ENCODE measurements at places on chromosomes 12 and 14.

DNA sequence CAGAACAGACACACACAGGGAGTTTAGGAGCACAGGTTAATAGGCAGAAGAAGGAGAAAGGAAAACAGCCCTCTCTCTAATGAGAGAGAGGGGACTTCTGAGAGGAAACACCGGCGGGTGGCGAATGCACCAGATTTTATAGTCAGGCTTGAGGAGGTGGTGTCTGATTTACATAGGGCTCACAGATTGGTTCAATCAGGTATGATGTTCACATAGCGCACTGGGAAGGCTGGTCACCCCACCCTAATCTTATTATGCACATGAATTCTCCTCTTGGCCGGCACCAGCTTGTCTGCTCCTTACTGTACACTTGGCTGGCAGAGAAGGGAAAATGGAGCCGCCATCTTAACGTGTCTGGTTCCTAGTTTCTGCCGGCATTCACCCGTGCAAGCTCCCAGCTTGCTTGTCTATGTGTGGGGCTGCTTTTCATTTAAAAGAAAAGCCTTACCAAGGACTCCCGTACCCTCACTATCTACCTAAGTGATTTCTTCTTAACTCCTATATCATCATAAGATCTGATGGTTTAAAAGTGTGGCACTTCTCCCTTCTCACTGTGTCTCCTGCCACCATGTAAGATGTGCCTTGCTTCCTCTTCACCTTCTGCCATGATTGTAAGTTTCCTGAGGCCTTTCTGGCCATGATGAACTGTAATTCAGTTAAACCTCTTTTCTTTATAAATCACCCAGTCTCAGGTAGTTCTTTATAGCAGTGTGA, 15.1 kb downstream of the BCAT1 start:
- DNase-seq: no peak

DNA sequence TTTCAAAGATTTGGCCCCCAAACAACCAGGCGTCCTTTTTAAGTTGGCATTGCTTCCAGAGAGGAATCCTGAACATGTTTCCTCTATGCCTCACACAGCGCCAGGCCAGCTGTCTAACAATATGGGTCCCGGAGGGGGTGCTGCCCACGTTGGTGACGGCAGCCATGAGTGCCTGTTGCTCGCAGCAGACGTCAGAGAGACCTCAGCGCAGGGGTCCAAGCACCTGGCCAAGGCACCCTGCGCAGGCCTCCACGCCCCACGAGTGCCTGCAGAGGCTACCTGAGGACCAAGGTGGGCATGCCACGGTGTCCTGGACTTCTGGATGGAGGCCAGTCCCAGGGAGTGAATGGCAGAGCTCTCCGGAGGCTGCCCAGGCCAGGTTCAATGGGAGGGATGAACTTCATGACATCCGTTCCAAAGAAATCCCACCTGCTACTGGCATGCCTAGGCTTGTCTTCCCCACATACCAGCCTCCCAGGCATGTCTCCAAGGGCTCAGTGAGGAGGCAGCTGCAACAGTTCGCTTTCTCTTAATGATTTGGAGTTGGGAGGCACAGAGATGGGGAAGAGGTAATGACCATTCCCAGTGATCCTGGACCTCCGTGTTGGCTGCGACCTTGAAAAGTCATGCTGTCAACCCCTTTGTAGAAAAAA, 11.6 kb upstream of the FOXN3 start:
- no peak for DNase-seq

- DNase-seq: no peak
Measured at GRCh38 chr12:31536672-31537071, 54.3 kb downstream of the DENND5B start.

DNA sequence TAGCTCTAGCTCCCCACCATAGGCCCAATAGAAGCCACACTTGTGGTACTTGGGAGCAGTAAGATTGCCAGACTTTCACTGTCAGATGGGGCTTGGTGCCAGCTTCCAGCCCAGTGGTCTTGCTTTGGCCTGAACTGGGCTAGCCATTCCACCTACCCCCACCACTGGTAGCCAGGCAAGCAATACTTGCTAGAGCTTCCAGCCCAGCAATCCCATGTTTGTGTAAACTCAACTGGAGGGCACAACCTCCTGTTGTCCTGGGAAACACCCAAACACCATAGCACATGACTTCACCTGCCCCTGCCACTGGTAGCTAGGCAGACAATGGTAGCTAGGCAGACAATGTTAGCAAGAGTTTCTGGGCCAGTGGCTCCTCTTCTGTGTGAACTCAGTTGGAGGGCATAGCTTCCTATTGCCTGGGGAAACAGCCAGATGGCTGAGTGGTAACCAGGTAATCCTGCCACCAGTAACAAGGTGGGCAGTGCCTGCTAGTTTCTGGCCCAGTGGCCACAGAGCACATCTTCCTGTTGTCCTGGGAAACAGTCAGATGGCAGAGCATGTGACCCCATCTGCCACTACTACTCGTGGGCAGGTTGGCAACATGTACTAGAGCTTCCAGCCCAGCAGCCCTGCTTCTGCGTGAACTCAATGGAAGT, 5.6 kb upstream of the OR6C76 start:
- DNase-seq: no peak

DNA sequence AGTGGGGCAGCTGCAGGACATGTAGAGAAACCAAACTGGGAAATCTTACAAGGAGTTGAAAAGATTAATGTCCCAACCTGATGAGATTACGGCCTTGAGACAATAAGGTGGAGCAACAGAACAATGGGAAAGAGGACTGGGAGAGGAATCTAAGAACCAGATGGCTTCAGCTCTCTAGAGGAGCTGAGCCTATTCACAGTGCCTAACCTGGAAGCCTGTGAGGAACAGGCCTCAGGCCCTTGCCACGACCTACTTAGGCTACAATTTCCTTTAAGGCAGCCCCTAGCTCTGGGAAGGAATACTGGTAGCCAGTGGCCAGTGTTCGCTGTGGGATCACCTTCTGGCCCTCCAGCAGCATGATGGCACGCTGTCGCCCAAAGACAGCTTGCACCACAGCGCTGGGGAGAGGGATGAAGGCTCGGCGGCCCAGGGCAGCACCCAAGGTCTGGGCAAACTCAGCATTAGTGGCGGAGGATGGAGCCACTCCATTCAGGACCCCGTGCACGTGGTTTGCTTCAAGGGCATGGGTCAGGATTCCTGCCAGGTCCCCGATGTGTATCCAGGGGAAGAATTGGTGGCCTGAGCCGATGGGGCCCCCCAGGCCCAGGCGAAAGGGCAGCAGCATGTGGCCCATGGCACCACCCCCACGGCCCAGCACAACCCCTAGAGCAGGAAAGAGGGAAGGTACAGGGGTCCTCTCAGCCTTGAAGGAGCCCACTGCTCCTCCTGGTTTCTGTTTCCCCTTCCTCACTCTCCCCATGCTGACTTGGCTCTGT, 2.6 kb downstream of the SDR39U1 start:
- DNase-seq: no peak

GRCh38 chr12:23523339-23523738, 426.1 kb downstream of the SOX5 start:
- no peak for DNase-seq

- no peak for DNase-seq
Measured at GRCh38 chr12:131025939-131026702, 72.4 kb downstream of the ADGRD1 start.

DNA sequence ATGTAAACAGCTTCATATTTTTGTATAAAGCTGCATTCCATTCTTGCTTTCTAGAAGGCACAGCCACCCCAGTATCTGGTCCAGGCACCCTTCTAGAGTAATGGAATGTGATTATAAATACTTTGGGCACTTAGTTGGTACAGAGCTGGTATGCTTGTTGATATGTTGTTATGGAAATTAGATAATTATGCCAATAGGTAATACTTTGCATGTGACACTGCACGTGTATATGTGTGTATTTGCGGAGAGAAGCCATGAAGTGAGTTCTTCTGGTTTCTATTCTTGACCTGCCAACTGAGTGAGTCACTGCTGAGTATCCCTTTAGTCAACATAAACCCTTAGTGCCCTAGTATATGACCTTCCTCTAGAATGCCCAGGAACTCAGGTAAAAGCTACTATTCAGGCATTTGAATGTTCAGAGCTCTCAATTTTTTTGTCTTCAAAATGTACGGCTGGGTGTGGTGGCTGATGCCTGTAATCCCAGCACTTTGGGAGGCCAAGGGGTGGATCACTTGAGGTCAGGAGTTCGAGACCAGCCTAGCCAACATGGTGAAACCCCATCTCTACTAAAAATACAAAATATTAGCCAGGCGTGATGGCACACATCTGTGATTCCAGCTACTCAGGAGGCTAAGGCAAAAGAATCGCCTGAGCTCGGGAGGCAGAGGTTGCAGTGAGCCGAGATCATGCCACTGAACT, 6.2 kb upstream of the TCP11L2 start:
- no peak for DNase-seq

DNA sequence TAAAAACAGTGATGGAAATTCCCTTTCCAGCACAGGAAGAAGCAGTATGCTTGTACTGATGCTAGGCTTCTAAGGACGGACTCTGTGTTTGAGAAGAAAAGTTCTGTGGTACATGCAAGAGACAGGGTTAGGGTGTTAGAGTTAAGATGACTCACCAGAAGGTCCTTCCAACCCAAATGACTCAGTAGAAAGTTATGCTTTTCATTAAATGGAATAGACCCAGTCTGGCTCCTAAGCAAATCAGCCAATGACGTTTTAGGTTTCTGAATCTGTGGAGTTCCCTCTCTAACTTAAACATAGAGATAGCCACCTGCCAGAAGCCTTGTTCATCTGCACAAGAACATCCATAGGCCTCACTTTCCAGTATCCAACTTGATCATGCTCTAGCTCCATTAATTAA, 5.7 kb downstream of the PTHLH start:
- DNase-seq: no peak

DNA sequence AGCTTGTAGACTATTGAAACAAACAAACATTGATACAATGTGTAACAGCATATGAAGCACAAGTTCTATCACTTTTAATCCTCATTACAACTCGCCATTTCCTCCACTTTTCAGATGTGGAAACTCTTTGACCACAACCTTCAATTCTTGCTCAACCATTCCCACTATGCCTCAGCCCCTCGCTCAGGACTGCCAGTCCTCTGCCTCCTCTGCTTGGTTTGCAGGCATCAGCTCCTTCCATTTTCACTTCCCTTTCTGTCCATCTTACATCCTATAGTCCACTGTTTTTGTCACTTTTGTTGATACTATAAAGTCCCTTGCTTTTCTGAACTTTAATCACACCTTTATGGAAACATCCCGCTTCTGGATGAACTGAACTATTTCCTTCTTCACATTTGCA, 28.2 kb upstream of the CD27 start:
- DNase-seq: no peak

- DNase-seq: peak; percentile 16
Measured at GRCh38 chr12:40622246-40622838, 69.9 kb upstream of the CNTN1 start.

DNA sequence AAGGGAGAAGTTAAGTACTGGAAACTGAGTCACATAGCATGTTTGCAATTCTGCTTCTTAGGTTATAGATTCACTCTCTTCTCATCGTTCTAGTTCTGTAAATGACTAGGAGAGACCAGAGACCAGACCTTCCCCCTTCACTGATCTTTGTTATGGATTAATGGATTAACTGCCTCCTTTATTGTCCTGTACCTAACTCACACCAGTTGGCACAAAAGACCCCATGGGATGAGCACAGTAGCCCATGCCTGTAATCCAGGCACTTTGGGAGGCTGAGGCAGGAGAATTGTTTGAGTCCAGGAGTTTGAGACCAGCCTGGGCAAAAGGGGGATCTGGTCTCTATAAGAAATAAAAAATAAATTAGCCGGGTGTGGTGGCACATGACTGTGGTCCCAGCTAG, 20.8 kb downstream of the BCAT1 start:
- DNase-seq: no peak

DNA sequence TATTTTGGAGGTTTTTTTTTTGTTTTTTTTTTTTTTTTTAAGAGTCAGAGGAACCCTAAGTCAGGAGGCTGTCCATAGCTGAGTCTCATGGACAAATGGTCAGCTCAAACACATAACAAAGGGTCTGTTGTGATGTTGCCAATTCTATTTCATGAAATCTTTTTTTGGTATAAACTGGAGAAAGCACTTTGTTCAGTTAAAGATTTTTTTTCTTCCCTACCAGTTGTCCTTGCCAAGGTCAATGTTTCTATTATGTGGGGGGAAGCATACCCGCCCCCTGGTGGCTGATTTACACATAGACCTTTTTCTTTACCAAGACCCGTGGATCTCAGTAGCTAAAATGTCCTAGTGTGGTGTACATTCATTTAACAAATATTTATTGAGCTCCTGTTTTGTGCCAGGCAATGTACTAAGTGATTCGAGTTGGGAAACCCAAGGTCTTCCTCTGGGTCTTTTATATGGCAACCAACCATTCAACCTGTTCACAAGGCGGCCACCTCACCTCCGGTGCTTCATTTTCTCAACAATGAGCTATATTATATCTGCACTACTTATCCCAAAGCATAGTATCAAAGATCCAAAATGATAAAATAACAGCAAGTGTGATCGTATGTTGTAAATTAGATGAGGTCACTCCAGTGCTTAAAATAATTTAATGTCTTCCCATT, 214.5 kb downstream of the PAH start:
- peak; percentile 1 for DNase-seq

GRCh38 chr12:45695035-45695434, 34.5 kb upstream of the ARID2 start:
- no peak for DNase-seq

DNA sequence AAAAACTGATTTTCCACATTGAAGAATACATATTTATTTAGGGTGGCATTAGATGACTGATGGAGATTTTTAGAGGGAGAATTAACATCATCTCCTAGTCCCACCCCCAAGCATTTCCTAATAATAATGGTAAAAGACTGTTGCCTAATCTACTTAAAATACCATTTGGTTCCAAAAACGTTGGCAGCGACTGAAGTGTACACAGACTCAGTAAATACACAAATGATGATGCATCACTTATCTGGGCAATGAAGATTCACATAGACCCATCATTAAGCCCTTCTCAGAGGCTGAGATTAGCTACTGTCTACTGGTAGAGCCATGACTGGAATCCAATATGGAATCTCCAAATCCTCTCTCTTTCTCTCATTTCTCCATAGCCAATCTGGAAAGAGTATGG, 18.2 kb downstream of the RTN1 start:
- DNase-seq: no peak

GRCh38 chr14:101467181-101467926, 93.9 kb upstream of the DIO3 start:
- DNase-seq: no peak

DNA sequence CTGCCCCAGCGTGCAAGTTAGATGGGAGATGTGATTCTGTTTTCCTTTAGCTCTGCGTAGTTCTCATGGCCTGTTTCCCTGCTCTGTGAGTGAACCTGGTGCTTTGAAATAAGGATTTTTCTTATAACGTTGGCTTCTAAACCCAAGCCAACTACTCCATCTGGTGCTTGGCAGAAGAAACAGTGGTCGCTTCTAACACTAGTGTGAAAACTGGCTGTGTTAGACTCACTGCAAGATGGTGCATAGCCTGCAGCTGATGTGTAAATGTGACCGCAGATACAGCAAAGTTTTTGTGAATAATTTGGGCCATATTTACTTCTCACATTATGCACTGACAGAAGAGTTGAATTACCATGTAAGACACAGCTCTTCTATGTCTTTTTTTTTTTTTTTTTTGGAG, 12.2 kb downstream of the GTF2H3 start:
- no peak for DNase-seq

- no peak for DNase-seq
Measured at GRCh38 chr14:61296151-61296550, 15.0 kb upstream of the TMEM30B start.

GRCh38 chr14:24297190-24297964, 2.2 kb downstream of the DHRS1 start:
- no peak for DNase-seq

GRCh38 chr12:112843287-112843686, 51.7 kb downstream of the RPH3A start:
- no peak for DNase-seq

All from stimulated activated CD4-positive, alpha-beta T cell treated with anti-CD3 and anti-CD28 coated beads, Interleukin-12 subunit alpha, Interleukin-12 subunit beta, amount 100 ng/mL, for 4 hours (primary cell).